ENCODE measurements at places on chromosomes 5 and 9.

DNA sequence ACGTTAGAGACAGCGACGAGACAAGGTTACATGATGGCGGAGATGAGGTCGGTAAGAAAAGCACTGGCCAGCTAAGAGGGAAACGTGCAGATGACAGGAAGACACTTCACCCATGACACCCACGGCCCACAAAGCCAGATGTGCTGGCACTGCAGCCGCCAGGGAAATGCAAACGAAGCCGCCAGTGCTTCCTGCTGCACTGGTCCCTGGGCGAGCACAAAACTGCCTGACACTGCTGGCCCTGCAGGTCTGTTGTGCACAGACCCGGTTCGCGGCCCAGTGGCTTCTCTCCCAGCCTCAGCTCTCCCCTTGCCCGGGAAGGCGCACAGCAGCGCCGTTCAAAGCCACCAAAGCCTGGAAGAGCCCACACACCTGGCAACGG lies 20.3 kb downstream of the QSOX2 start:
- no peak for DNase-seq

DNA sequence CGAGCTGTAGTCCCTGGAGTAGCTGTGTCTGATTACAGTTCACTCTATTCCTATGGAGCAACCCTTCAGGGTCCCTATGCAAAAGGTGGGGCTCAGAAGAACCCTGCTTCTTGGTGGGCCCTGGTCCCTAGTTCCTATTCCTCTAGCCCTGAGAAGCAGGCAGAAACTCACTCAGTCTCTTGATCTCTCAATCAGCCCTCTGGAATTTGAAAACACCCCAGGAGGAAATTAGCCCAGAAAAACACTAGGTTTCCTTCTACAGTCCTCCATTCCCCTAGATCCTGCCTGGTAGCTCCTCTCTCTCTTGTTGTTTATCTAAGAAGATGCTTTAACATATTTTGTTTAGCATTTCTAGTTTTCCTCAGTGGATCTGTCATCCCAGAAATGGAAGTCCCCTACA lies 7.6 kb downstream of the RGS3 start:
- no peak for DNase-seq

- DNase-seq = no peak
These were observed 40.0 kb upstream of the ABL1 start for GRCh38 chr9:130794923-130795495.

DNA sequence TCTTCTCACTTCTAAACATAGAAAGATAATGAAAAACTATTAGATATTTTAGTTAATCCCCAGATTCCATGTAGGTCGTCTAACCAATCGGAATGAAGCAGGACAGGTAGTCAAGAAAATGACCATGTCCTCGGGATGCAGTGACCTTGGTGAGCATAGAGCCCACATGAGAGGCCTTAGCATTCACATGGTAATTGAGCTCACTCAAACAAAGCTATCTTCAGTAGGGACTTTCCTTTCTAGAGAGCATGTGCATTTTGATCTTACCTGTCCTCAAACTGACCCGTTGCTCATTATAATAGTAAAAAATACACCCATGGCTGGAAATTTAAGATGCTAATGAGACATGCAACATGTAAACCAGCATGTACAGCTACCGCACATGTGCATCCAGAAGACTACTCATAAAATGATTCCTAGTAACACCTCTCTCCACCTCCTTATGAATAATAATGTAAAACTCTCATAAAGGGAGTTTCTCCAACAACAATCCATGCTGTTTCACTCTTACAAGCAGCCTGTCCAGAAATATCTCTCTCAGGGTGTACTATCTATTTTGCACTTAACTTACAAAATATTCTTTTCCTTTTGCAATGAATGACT lies 274.0 kb upstream of the CDH9 start:
- no peak for DNase-seq

GRCh38 chr5:177510567-177511053 lies 984 bp upstream of the DOK3 start:
- DNase-seq = no peak

DNA sequence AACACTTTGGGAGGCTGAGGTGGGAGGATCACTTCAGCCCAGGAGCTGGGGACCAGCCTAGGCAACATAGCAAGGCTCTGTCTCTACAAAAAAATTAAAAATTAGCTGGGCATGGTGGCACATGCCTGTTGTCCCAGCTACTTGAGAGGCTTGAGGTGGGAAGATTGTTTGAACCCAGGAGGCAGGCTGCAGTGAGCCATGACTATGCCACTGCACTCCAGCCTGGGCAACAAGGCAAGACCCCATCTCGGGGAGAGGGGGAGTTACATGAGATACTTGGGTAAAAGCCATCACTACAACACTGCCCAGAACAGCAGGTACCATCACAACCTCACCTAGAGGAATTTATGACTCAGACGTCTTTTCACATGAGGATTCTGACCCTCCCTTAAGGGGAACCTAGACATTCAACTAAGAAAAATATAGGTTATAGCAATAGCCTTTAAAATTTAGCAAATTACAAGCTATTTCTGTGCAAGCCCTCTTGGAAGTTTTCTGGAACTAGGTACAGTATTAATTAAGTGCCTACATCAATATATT lies 143.5 kb downstream of the NFIB start:
- DNase-seq = no peak

DNA sequence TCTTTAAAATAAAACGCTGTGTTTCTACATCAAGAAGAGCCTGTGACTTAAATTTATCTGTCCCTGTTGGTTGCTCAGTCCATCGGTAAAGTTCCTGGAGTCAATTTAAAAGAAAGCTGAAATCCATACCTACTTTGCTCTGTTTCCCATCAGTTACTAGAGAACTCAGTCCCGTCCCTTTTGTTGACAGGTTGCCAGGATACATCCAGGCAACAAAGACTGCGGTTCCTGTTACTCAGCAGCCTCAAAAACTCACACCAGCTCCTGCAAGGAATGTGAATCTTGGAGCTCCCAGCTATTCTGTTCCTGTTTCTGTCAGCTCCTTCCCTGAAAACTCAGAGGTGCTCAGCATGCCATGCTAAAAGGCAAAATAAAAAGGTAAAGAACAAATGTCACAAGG lies at the start of gene ZNF474:
ZNF474 (plus strand) TSS at position 241 of the 400 bp plus-strand sequence. CDS start 22,445 bp downstream, outside the sequence.
- DNase-seq = no peak
